ENCODE measurements at places on chromosomes 3 and 15.

DNA sequence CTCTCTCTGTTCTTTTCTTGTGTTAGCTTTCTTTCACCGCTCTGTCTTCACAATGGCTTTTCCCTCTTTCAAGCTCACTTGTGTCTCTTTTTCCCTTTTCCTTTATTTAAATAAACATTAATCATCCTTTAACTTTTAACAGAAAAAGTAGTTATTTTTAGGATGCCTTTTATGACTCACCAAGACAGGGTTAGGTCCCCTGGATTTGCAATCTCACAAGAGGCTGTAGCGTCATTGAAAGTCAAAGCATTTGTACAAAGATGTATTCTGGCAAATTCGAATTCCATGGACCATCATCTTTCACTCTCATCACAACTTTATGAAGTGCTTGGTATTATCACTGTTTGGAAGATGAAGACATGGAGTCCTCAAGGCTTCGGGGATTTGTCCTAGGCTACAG lies 34.8 kb upstream of the MCTP2 start:
- DNase-seq, result no peak

- DNase-seq, result no peak
Measured at GRCh38 chr3:40310705-40311104, 1.2 kb downstream of the EIF1B start.

- no peak for DNase-seq
Measured at GRCh38 chr15:94703596-94703995, 472.2 kb downstream of the MCTP2 start.

DNA sequence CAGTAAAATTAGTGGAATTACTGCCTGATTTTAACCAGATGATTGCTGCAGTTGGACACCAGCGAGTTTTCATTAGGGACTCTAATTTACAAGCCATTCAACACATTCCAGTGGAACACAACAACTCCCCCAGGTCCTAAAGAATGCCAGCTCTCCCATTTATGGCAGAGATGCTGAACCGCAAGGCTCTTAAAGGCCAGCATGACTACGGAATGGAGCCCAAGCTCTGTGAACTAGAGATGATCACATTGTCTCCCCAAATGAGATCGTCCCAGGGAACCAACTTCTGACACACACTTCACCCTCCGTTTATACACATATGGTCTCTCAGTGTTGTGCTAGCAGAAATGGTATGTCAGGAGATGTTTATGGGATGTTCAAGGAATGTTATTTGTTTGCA lies 446.2 kb upstream of the NR2F2 start:
- no peak for DNase-seq

GRCh38 chr3:66989241-66989640 lies 8.9 kb upstream of the KBTBD8 start:
- DNase-seq, result no peak

- DNase-seq, result no peak
Measured at GRCh38 chr3:56781762-56782161, 20.0 kb downstream of the ARHGEF3 start.

- no peak for DNase-seq
Measured at GRCh38 chr15:63612300-63612699, 15.1 kb downstream of the FBXL22 start.

DNA sequence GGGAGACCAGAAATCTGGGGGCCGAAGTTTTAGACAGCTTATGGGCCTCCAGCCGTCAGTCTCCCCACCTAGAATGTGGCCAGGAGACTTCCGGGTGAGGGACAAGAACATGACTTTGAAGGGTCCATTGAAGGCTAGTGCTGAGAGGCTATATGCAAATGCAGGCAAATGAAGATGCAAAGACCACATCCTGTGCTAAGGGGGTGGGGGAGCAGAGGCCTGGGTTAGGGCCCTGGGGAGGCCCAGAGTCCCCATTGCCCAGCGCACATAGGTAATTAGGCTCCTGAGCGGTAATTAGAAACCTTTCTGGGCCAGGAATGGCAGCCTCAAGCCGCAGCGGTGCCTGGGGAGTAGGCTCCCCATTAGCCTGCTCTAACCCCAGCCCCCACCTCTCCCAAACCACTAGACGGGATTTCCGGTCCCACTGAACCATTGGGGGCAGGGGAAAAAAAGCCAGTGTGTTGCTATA lies 6.8 kb downstream of the CSK start:
- peak; percentile 92 for DNase-seq

- DNase-seq, result no peak
Measured at GRCh38 chr15:80011596-80011995, 40.6 kb upstream of the BCL2A1 start.

DNA sequence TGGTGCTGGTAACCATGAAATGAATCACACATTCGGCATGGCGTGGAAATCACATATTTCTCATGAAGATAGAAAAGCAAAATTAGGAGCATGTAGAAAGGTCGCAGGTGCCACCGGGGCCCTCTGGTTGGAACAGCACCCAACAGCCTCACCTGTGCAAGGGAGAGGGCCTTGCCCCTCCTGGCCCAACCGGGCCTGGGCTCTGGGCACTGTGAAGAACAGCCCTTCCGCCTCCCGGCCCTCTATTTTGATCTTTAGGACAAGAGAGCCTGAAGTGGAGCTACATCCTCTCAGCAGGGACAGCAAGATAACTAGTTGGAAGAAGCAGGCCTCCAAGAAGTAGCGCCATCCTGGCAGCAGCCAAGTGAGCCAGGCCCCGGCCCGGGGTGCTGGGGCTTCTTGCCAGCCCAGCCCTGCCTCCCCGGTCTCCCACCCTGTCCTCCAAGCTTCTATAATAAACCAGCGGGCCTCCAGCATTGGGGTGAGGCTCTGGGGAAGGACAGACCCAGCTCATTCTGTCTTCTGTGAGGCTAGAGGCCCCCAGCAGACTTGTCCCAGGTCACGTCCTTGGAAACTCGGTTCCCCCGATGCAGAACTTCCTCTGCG lies 46.1 kb upstream of the FGD5 start:
- no peak for DNase-seq

GRCh38 chr3:135099734-135100355 lies 304.8 kb downstream of the EPHB1 start:
- no peak for DNase-seq

GRCh38 chr15:52379395-52380106 lies 83.9 kb upstream of the MYO5C start:
- DNase-seq, result peak; percentile 80

GRCh38 chr15:41849861-41850260 lies 11.2 kb downstream of the PLA2G4B start:
- DNase-seq, result no peak

DNA sequence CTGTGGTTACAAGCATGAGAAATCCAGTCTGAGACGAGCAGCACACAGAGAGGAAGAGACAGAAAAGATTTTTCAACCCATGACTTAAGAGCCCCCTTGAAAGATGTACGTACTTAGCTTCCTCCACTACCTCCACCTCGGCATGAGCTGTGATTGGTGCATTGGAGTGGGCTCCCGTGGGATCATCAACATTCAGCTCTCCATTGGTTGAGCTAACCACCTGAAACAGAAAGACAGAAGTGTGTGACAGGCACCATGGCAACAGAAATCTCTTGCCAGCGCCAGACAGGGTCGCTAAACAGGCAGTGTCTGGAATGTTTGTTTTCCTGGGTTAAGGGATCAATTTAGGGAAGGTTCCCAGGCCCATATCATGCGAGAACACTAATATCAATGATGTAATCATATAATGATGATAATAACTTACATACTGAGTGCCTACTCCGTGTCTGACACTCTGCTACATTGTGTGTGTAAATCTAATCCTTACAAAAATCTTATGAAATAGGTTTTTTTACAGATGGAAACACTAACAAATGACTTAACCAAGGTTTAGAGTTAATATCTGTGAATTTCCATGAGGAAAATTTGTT lies 17.5 kb upstream of the PPIB start:
- no peak for DNase-seq

DNA sequence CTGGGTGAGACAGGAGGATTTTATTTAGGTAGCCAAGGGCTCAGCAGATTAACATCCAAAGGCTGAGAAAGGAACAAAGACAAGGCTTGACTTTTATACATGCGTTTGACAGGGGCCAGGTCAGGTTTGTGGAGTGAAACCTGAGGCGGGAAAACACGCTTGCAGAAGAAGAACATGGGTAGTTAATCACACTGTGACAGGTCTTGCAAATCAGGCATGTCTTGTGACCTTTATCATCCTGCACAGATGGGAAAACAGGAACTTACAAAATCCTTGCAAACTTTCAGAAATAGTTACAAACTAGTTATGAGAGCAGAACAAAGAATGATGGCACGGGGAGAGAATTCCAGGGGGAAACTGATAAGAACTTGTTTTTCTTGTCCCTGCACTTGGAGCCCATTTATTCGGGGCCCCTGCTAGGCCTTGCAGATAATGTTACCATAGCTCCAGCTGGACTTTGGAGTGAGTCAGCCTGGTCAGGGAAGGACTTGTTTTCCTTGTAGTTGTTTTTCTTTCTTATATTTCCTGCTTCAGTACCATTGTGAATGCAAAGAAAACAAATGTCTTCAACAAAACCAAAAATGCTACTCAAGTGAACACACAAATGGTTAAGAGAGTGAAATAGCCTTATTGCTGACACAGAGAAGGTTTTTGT lies 965.9 kb upstream of the ROBO1 start:
- no peak for DNase-seq

GRCh38 chr3:47856669-47857068 lies 53.7 kb downstream of the DHX30 start:
- no peak for DNase-seq

GRCh38 chr3:64082961-64083541 lies 59.8 kb upstream of the PSMD6 start:
- no peak for DNase-seq

- no peak for DNase-seq
Measured at GRCh38 chr3:99958222-99958912, 140.7 kb downstream of the CMSS1 start.

DNA sequence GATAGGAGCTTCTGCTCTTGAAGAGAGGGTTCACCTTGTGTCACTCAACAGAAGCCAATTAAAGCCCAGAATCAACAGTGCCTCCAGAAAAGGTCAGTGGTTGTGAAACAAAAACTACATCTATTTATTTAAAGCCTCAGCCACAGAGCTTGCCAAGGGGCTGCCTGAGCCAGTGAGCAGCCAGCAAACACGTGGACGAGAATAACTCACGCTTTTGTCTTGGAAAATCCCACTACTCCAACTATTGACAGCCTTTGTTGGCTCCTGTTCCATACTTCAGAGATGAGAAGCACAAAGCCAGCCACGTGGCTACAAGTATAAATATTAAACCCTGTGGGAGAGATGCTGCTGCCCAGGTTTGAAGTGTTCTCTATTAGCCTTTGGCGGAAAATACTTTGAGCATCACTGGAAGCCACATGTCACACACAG lies 10.3 kb downstream of the GPR156 start:
- no peak for DNase-seq

DNA sequence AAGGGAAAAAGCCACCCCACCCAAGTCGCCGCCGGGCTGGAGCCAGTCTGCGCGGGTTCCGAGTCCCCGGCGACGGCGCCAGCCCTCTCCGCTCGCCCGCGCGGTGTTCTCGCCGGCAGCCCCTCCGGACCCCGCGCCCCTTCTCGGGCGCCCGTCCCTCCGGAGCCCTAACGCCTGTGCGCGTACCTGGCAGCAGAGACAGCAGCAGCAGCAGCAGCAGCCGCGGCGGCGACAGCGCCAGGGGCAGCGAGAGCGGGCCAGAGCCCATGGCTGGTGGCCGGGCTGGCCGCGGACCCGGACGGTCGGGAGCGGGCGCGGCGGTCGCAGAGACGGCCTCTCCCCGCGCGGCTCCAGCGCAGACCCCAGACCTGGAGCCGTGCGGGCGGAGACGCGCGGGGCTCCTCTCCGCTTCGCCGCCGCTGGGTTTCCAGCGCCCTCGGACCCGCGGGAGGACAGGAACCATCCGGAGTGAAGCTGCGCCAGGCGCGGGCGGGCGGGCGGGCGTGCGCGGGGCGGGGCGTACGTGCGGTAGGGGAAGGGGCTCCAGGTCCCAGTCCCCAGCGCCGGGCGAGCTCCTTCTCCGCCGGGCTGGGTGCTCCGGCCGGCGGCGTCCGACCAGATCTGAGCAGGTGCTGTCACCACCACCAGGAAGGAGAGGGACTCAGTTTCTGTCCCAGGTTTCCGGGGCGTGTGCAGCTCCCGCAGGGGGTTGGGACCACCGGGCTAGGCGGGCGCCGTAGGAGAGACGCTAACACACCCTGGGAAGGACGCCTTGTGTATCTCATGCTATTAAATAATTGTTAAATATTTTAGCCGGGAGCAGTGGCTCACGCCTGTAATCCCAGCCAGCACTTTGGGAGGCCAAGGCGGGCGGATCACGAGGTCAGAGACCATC lies at the start of gene CHRNA3:
CHRNA3 (minus strand) TSS at position 470 of the 895 bp plus-strand sequence; CDS start at position 268, 202 bp downstream.
- no peak for DNase-seq

- DNase-seq, result no peak
Measured at GRCh38 chr3:45199837-45200648, 26.0 kb downstream of the TMEM158 start.
